T-helper 1 cell (primary cell): ENCODE measurements at places on chromosomes 7 and 10.

DNA sequence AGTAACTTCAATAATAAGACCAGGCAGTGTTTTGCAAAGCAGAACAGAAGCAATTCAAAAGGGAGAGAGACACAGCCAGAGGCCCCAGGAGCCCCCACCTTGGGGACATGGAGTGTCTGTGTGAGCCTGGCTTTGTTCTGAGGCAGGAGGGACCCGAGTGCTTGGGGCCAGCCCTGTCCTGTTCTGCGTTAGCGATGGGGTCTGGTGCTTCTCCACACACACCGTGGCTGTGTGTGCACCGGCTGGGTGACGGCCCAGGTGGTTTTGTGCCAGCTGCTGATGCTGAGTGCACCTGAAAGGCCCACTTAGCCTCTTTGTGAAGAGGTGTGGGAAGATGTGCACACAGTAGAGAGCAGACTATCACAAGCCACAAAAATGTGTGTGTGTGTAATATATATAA lies 468.9 kb downstream of the DNAJB6 start:
- no peak for DNase-seq

DNA sequence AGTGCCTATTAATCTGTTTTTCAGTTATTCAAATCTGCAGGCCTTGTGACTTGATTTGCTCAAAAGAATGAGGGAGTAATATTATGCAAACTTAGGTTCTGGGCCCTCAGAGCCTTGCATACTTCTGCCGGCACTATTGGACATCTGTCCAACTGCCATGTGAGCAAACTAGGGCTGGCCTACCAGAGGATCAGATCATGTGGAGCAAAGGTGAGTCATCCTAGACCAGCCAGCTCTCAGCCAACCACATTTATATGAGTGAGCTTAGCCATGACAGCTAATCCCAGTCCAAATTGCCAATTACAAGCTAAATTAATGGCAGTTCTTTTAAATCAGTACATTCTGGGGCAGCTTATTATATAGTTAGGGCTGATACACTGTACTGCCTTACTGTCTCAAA lies 69.6 kb downstream of the SDHAF3 start:
- no peak for DNase-seq

GRCh38 chr7:22319424-22320403 lies 37.2 kb downstream of the RAPGEF5 start:
- no peak for DNase-seq

DNA sequence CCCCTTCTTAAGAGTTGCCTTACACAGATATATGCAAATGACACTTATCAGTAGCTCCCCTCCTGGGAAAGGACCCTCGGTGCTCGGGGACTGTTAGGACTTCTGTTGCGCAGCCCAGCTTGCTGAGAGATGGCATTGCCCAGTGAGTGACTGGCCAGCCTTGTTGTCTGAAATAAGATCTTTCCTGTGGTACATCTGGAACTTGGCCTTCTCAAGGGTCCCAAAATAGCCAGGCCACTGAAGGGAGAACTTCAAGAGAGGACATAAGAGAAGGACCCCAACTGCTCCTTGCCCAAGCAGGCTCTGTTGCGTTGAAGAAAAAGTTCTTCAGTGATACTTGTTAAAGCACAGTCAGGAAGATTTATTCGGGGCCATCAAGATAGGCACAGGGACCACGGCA lies 17.3 kb downstream of the BAG3 start:
- DNase-seq, result no peak

DNA sequence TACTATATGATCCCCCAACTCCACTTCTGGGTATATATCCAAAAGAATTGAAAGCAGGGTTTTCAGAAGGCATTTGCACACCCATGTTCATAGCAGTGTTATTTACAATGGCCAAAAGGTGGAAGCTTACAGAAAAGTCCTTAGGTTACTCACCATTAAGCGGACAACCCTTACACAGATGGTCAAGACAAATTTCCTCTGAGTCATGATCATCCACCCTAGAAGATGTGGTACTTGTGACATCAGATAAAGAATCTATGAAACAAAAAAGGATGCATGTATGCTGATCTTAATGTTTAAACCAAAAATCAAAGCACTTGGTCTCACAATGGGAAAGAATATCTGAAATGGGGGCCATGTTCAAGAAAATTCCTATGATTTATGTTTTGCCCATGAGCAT lies 31.1 kb downstream of the ZC3HAV1 start:
- no peak for DNase-seq

GRCh38 chr7:94176694-94177200 lies 172.6 kb upstream of the BET1 start:
- DNase-seq, result no peak

- DNase-seq, result no peak
Observed at GRCh38 chr10:104894681-104895080, 253.6 kb downstream of the SORCS3 start.

DNA sequence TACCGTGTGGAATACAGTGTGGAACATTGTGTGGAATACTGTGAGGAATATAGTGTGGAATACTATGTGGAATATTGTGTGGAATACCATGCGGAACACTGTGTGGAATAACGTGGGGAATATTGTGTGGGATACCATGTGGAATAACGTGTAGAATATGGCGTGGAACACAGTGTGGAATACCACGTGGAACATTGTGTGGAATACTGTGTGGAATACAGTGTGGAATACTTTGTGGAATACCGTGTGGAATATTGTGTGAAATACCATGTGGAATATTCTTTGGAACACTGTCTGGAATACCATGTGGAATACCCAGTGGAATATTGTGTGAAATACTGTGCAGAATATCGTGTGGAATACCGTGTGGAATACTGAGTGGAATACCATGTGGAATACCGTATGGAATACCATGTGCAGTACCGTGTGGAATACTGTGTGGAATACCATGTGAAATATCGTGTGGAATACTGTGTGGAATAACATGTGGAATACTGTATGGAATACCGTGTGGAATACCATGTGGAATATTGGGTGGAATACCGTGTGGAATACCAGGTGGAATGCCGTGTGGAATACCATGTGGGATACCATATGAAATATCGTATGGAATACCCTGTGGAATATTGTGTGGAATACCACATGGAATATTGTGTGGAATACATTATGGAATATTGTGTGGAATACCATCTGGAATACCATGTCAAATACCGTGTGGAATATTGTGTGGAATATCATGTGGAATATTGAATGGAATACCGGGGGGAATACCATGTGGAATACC lies 133.1 kb upstream of the CHST15 start:
- no peak for DNase-seq

GRCh38 chr10:73469579-73469978 lies 26.2 kb downstream of the PPP3CB start:
- DNase-seq, result no peak
